ENCODE measurements at places on chromosomes 6 and 20. TPM values are rescaled to one million over a fixed set of nuclear protein-coding genes. Genes with fewer than 3 reads are reported as not detected.

Gene DLL1
- total RNA-seq, result 0.36 TPM

Gene NUDT3
- total RNA-seq, result 42.4 TPM

Gene HLA-F
- total RNA-seq, result 30.4 TPM

Gene VWA7
- 0.29 TPM for total RNA-seq

Gene EPB41L1
- total RNA-seq, result 26.8 TPM

Gene XKR7
- under 0.01 TPM for total RNA-seq

GRCh38 chr6:109013656-109014305 is 80.9 kb downstream of the SESN1 start:
- H3K4me3 ChIP-seq, result no peak overlapping the region
- no peaks in the 10 kb centered on the region for H3K36me3 ChIP-seq
- no peaks in the 10 kb centered on the region for H3K27me3 ChIP-seq
- H3K4me1 ChIP-seq, result no peaks in the 10 kb centered on the region

DNA sequence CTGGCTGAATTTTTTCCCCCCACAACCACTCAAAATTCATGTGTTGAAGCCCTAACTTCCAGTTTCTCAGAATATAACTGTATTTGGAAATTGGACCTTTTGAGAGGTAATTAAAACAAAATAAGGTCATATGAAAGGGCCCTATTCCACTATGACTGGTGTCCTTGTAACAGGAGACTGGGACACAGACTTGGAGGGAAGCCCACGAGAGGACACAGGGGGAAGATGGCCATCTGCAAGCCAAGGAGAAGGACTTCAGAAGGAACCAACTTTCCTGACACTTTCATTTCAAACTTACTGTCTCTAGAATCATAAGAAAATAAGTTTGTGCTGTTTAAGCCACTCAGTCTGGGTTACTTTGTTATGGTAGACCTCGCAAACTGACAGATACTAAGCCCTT is 134.6 kb downstream of the ATXN1 start:
- no peak for DNase-seq
- H3K27me3 ChIP-seq, result no peaks in the 10 kb centered on the region
- no peak overlapping the region for H3K4me3 ChIP-seq

DNA sequence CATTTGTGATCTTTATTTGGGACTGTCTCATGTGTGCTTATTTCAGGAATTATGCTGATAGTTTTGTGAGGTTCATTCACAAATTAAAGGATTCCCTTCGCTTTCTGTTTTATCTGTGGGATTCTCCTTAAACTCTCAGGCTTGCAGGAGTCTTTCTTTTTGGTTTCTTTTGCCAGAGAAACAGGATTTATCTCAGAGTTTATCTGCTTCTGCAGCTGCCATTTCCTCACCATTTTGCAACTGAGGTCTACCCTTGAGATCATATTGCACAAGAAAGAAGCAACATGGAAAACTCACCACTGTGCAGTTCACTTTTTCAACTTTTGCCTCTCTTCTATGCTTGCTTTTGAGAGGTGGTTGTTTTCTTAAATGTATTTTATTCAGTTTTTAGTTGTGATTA is 201.0 kb downstream of the PRL start:
- H3K27me3 ChIP-seq, result no peaks in the 10 kb centered on the region
- H3K4me3 ChIP-seq, result no peak overlapping the region
- DNase-seq, result no peak
- H3K4me1 ChIP-seq, result no peaks in the 10 kb centered on the region
- no peak overlapping the region for H3K27ac ChIP-seq

DNA sequence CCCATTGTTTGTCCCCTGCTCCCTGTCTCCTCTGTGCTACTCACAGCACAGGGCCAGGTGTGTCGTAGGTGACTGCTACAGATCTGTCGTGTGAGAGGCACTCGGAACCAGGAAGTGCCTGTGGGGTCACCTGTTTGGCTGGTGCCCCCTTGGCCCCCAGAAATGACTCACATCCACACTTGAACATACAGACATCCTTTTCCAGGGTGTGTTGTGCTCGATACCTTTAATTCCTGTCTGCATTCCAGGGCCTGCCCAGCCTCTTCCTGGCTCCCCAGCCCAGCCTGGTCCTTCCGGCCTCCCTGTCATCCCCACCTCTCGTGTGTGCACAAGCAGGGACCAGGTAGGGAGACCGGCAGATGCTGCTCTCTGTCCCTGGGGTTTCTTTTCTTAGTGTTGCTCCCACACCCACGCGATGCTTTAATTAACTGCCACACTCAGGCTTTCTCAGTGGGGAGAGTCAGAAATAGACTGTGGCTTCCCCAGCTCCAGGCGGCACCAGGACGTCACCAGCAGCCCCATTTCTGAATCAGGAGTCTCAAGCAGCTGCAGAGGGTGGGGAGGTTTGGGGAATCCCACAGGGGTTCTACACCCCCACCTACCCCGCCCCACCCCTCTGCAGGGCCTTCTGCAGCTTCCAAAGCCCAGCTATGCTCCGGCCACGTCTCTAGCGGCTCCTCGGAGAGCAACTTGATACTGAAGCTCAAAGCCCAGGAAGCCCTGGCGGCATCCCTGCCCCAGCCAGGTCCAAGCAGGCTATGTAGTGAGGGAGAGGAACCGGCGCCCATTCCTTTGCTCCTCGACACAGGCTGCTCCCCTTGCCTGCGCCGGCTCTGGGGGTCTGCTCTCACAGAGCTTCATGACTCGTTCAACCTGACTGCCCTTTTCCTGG is 102.2 kb downstream of the SYCP2 start:
- H3K27me3 ChIP-seq, result peaks cover 5% of the 10 kb centered on the region
- H3K4me1 ChIP-seq, result peaks cover 15% of the 10 kb centered on the region
- peak; percentile 64 for DNase-seq
- H3K27ac ChIP-seq, result no peak overlapping the region

- no peaks in the 10 kb centered on the region for H3K27me3 ChIP-seq
- H3K36me3 ChIP-seq, result no peaks in the 10 kb centered on the region
- no peak for DNase-seq
- H3K4me1 ChIP-seq, result no peaks in the 10 kb centered on the region
- H3K27ac ChIP-seq, result no peak overlapping the region
- H3K4me3 ChIP-seq, result no peak overlapping the region
These were observed 333.9 kb downstream of the TBC1D32 start for GRCh38 chr6:121000381-121000780.

DNA sequence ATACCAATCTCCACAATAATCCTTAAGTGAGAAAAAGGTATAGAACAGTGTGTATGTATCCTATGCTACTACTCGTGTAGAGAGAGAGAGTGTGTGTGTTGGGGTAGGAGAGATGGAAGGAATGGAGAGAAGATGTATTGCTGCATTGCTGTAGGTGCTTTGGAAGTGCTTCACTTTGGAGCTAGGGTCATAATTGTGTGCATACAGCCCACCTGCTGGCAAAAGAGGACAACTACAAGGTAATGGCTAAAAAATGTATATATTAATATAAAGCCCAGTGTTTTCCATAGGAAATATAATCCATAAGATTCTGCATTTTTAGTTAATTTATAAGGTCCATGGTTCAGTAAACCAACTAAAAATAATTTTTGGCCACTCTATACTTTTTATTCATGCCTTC is 36.1 kb downstream of the SERAC1 start:
- no peaks in the 10 kb centered on the region for H3K4me1 ChIP-seq
- no peaks in the 10 kb centered on the region for H3K27me3 ChIP-seq
- DNase-seq, result no peak

DNA sequence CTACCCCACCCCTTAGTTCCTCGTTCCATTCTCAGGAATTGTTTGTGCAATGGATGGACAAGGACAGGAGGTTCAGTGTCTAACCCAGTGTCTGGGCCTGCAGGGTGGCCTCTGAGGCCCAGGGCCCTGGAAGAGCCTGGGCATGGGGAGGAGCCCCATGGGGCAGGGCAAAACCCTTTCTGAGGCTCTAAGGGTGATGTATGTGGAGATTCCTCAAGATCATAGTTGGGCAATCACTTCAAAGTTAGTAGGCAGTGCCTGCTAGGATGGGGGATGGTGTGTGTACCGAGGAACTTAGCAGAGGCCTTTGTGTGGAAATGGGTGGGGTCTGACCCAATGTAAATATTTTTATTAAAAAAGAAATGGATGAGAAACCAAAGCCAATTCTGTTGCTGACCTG is 6.7 kb upstream of the C2 start:
- no peaks in the 10 kb centered on the region for H3K27me3 ChIP-seq
- H3K4me1 ChIP-seq, result no peaks in the 10 kb centered on the region
- H3K4me3 ChIP-seq, result no peak overlapping the region
- no peaks in the 10 kb centered on the region for H3K36me3 ChIP-seq

DNA sequence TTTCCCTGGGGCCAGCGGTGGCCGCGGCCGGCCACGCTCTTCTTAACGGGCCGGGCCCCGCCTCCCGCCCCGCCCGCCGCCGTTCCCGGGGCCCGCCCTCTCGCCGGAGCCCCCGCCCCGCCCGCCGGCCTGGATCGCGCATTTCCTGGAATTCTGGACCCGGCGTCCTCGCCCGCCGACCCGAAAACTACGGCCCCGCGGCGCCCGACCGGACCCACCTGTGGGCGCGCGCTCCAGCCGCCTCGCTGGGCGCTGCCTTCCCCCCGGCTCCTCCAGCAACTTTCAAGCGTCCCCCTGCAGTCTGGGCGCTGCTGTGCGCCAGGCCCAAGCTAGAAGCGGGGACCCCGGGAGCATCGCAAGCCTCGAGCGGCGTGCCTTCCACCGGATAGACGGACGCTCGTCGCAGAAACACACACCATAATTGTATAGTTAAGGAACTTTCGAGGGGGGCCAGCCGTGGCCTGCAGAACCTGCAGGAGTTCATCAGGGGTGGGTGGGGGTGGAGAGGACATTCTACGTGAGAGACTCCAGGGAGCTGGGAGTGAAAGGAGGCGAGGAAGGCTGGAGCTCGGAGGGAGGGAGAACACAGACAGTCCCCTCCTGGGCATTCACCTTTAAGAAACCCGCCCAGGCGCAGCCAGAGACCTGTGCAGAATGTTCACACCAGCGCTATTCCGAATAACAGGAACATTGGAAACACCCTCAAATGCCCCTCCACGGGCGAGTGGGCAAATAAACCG is at the start of gene ADA:
Gene ADA (minus strand): TSS at position 16 of the 740 bp plus-strand sequence. CDS start 92 bp downstream, outside the sequence.
- H3K27ac ChIP-seq, result no peak within 1 kb of the TSS
- no peaks in the 10 kb centered on the region for H3K36me3 ChIP-seq
- H3K4me1 ChIP-seq, result peaks cover 8% of the 10 kb centered on the region
- H3K27me3 ChIP-seq, result peaks cover 6% of the 10 kb centered on the region
- peak within 1 kb of the TSS; percentile 76 for H3K4me3 ChIP-seq

DNA sequence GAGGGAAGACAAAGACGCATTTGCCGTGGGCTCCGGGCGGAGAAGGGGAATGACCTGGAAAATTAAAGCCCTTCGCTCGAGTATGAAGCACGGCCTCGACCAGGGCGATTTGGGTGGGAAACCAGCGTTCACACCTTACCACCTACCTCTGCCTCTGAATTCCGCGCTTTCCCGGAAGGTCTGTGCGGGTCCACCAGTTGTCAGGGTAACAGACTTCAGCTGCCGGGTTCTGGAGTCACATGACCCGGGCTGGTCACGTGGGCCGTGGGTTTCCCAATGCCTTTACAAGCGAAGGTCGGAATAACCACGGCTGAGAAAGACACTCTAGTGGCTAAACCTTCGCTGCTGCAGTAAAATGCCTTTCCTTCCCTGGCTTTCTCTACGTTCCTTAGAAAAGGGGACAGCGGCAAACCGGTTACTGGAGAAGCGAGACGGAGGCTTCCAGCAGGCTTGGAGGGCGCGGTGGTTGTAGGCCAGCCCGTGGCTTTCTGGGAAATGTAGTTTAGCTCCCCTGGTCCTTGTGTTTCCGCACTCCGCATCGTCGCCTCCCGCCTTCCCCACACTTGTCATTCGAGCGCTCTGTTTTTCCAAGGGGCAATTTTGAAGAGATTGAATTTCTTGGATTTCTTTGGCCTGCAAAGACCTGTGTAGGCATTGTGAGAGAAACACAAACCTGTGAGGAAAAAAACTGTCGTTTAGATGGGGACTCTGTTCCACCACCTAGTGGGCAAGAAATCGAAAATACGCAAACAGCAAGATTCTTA is at the start of gene CEP162:
Gene CEP162 (minus strand): TSS at position 210 of the 764 bp plus-strand sequence. CDS start 1,250 bp downstream, outside the sequence.
- H3K27ac ChIP-seq, result peak within 1 kb of the TSS; percentile 83
- peak within 1 kb of the TSS; percentile 84 for H3K4me3 ChIP-seq
- peaks cover 18% of the 10 kb centered on the region for H3K27me3 ChIP-seq
- DNase-seq, result peak; percentile 78
- peaks cover 4% of the 10 kb centered on the region for H3K4me1 ChIP-seq

Data from osteoblast (primary cell).